ENCODE measurements at places on chromosomes 3 and 15.

- DNase-seq: peak; percentile 30
Observed at GRCh38 chr3:43176666-43177065, 70.8 kb upstream of the POMGNT2 start.

- no peak for DNase-seq
Observed at GRCh38 chr15:89349206-89349558, 14.6 kb upstream of the POLG start.

- no peak for DNase-seq
Observed at GRCh38 chr3:15822281-15822680, 24.5 kb upstream of the ANKRD28 start.

DNA sequence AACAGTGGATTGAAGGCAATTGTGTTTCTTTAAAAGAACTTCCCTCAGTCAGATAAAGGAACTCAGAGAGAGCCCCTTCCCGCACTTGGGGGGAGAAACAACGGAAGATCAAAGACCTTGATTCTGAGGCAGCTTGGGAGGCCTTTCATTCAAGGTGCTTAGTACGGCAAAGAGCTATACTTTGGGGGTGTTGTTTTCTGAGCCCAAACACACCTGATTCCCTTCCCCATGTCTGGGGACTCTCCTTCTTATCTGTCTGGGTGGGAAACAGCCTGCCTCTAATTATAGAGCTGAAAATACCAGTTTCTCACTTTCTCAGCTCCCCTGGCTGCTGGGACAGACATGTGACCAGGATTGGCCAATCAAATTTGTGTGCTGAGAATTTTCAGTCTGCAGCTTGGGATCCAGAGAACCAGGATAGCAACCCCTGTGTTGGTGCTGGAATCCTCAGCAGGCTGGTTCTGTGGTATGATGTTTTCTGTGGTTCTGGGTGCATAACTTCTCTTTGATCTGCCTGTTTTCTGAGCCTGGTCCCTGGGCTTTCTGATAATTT is 19.4 kb upstream of the IQCF6 start:
- DNase-seq: no peak

- no peak for DNase-seq
Observed at GRCh38 chr15:88225461-88225860, 31.1 kb downstream of the NTRK3 start.

DNA sequence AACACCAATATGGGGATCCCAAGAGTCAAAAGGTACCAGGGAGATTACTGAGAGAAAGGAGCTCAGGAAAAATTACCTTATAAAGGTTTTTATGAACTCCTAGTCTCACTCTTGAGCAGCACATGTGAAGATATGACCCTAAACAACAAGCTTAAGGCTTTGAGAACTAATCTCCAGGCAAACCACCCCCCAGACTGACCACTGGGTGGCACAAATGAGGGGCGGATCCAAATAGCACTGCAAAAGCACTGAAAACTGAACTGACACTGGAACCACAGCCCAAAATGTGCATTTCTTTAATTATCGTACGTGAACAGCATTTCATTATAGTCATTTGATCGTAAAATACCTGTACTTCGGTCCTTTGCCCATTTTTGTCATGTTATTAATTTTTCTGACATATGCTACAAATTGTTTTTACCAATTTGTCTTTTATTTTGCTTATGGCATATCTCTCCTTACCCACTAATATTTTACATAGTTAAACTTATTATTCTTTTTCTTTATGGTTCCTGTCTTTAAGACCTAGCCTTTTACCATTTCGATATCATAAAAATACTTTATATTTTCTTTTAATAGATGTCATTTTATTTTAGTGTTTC is 31.5 kb upstream of the TFDP2 start:
- DNase-seq: peak; percentile 58

DNA sequence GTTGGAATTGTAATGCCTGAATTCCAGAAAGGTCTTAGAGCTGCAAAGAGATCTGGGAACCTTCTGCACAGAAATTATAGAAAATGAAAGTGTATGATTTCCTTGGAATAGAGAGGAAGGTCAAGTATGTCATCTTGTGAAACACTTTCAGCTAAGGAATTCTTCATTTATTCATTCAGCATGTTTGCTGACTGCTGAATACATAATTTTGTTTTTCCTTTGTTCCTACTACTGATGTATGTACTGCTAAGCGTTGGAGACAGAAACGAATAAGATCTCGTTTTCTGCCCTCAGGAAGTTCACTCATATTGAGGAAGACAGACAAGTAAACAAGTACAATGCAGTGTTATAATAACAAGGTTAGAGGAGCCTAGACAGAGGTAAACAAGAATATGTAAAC is 14.3 kb upstream of the IL20RB start:
- DNase-seq: no peak

DNA sequence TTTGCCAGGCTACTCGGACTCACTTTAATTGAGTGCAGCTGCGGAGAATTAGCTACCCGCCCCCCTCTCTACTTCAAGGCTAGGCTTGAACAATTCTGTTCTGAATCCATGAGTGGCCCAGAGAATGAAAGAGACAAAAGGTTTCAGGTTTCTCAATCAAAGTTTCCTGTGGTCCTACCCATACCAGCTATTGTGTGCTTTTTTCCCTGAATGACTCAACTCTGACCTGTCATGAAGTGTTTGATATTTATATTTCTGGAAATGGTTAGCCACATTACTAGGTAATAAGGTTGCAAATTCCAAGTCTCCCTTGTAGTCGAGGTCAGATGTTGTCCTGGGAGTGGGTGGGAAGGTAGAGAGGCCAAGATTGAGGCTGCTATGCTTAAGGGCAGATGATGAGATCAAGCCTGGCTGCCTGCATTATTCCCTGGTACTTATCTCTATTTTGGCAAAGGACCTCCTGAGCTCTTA is 392.7 kb upstream of the TBL1XR1 start:
- peak; percentile 16 for DNase-seq

GRCh38 chr3:169227911-169228310 is 435.6 kb downstream of the MECOM start:
- no peak for DNase-seq

DNA sequence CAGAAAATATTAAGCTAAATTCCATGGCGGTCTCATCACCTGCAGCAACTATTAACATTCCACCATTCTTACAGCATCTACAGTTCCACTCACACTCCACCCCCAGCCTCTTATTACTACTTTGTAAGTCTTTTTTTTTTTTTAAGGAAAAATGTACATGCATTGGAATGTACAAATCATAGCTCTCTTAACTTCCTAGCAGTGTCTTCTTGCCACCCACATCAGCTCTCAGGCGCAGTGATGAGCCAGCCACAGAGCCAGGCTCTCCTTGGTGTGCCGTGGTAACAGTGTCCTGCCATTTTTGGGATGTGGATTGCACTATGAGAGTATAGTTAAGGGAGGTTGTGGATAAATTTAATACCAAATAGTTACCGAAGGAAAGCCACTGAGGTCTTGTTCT is 17.8 kb downstream of the ABHD17C start:
- no peak for DNase-seq

DNA sequence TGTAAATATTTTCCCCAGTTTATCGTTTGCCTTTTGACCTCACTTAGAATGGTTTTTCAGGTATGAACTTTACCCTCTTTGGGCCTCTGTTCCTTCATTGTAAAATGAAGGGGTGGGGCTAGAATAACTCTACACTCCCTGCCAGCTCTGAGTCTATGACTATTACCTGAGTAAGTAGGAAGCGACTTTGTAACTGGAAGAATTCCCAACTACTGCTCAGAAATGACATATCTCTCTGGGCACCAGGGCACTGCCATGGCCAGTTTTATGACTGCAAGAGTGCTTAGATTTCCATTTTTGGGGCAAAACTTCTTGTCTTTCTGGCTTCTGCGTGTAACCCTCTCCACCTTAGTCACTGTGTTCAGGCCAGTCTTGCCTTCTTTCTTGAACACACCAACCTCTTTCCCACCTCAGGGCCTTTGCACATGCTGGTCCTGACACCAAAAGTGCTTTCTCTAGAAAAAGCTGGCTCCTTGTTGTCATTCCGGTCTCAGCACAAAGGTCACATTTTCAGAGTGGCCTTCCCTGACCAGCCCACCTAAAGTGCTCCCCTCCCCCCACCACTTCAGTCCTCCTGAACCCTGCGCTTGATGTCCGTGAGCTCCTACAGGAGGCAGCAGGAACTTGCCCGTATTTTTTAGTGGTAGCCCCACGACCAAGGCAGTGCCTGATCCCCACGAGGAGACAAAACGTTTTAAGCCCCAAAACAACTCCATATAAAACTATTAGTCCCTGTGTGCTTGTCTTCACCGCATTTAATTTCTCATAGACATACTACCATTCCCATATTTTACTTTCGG is 25.6 kb downstream of the CDCP1 start:
- DNase-seq: no peak

All from SK-N-SH (cell line).